WTC11 (cell line): ENCODE measurements at places on chromosomes 6 and 20. TPM values are rescaled to one million over a fixed set of nuclear protein-coding genes. Genes with fewer than 3 reads are reported as not detected.

- H3K4me3 ChIP-seq, result no peak overlapping the region
- peaks cover 26% of the 10 kb centered on the region for H3K36me3 ChIP-seq
- H3K27ac ChIP-seq, result no peak overlapping the region
- peaks cover 10% of the 10 kb centered on the region for H3K4me1 ChIP-seq
- no peak for DNase-seq
These were observed 138.0 kb downstream of the GJA1 start for GRCh38 chr6:121573481-121573880.

GRCh38 chr6:167735084-167735950 is 91.4 kb upstream of the AFDN start:
- no peak overlapping the region for H3K4me3 ChIP-seq
- DNase-seq, result no peak
- no peaks in the 10 kb centered on the region for H3K36me3 ChIP-seq
- no peaks in the 10 kb centered on the region for H3K27me3 ChIP-seq
- H3K27ac ChIP-seq, result no peak overlapping the region

DNA sequence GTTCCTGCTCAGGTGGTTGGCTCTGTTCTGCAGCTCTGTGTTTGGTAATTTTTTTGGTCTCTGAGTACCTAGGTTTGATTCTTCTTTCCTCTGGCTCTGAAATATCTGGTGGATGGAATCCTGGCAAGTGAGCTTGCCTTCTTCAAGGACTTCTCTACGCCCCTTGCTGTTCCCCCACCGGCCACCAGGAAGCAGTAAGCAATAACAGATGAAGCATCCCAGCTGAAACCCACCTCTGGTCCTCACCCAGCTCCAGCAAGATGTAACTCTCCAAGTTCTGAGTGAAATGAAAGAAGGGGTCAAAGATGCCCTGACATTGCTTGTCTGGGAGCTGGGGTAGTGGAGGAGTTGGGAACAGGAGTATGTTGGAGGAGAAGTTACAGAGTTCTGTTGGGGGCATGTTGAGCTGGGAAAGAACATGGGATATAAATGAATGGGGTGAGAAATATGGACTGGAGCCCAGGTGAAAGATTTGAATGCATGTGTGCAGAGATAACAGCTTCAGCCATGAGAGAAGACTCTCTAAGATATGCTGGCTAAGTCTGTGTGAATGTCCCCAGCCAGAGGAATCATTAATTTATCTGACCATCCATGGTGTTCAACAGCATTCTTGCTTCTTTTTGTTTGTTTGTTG is 51.3 kb upstream of the GLP1R start:
- DNase-seq, result peak; percentile 80
- peaks cover 8% of the 10 kb centered on the region for H3K27me3 ChIP-seq
- H3K4me3 ChIP-seq, result no peak overlapping the region
- no peaks in the 10 kb centered on the region for H3K36me3 ChIP-seq

DNA sequence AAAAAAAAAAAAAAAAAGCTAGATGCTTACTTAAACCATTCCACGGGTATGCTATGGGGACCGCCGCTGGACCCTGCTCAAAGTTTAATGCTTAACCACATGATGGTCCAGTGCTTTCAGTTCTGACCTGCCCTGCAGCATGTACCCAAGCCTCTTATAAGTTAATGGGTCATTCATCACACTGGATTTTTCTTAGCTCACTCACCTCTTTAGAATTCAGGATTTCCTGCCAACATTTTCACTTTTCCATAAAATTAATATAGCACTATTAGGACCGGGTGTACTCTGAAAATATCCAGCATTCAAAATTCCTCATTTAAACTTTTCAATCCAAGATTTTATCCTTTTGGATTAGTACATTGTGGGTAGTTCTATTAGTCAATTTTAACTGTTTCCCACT is 140.8 kb downstream of the ALDH8A1 start:
- no peak overlapping the region for H3K4me3 ChIP-seq
- H3K27ac ChIP-seq, result no peak overlapping the region
- no peaks in the 10 kb centered on the region for H3K36me3 ChIP-seq
- DNase-seq, result no peak
- no peaks in the 10 kb centered on the region for H3K27me3 ChIP-seq

The CDH22 gene
- 0.13 to 0.16 TPM (median 0.16 TPM) in 3 replicates for total RNA-seq

The ETV7 gene
- total RNA-seq, result 0.68 to 1.4 TPM (median 1.2 TPM) in 3 replicates
